NCI-H1092 treated with DMSO at 0.1 percent for 48 hours (cell line): ENCODE measurements at places on chromosomes 6 and 20.

- no peak for DNase-seq
Observed at GRCh38 chr6:45652416-45652815, 274.7 kb upstream of the SUPT3H start.

DNA sequence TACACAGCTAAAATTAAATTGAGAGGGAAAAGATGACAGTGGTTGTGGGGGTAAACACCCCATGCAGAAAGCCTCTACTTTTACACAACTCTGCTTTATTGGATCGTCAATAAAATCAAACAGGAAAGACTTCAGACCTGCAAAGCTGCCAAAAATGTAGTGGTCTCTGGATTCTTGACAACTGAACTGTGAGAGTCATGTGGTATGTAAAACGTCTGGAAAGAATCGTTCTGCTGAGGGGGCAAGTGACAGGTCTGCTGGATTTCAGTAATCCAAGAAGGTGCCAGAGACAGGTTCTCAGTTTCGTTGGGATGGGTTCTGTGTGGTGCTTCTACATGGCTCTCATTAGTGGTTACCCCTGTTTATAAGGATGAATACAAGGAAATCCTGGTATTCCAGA is 63.3 kb downstream of the TSPYL4 start:
- DNase-seq, result no peak

DNA sequence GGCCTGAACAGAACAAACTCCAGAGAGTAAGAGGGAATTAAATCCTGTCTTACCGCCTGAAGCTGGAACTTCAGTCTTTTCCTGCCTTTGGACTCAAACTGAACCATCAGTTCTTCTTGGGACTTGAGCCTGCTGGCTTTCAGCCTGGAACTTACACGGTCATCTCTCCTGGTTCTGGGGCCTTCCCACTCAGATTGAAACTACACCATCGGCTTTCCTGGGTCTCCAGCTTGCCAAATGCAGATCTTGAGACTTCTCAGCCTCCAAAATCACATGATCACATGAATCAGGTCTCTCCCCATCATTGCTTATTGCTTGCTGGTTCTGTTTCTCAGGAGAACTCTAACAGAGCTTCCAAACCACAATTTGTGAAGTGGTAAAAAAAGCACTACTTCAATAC is 276.3 kb downstream of the KIF16B start:
- DNase-seq, result no peak

DNA sequence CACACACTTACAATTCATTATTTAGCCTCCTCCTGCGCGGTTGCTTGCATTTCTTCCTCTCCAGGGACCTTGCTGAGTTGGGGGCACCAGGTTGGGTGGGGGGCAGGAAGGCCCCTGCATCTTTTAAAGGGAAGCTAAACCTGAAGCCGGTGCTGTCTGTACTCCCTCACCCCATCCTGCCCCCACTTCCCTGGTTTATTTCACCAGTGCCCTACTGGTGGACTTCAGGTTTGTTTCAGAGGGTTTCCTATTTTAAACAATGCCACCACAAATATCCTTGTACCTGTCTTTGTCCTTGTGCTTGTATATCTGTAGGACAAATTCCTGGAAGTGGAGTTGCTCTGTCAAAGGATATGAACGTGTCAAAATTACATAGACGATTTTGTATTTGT is 21.0 kb downstream of the PTK7 start:
- no peak for DNase-seq

DNA sequence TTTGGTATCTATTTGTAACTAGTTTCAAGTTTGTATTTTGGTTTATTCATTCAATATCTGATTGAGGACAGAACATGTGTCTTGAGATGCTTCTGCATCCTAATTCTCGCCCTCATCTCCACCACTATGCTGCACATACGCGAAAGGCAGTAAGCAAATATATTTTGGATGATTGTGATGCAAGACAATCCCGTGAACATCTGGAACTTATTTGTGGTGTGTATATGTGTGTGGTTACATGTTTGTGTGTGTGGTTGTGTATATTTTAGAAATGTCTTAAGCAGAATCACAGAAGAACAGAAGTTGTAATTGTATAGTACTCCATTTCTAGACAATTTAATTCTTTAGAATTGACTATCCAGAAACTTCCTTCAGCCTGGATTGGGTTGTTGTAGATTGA is 35.1 kb upstream of the RNF144B start:
- no peak for DNase-seq
